ENCODE measurements at places on chromosomes 11 and 22.
A peak's percentile ranks its signal among the peaks of the same experiment; 100 is the strongest.

DNA sequence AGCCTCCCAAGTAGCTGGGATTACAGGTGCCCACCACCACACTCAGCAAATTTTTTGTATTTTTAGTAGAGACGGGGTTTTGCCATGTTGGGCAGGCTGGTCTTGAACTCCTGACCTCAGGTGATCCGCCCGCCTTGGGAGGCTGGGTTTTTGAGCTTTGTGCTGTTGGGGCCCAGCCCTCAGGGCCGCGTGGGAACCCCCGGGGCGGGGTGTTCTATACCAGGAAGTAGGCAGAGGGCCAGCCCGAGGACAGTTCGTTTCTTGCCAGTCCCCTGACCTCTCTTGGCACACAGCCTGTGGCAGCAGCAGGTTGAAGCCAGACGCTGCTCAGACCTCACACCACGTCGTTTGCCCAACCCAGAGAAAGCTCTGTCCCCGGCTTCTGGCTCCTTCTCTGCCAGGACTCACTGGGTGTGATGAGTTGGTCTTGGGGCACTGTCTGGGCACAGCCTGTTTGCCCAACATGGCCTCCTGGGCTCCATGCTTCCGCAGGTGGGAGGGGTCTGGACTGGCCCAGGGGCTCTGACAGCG is 24.9 kb upstream of the CHKA start:
- peak; percentile 96 for DNase-seq
- H3K27ac ChIP-seq, result peak overlapping the region; percentile 84
- no peaks in the 10 kb centered on the region for H3K36me3 ChIP-seq
- no peaks in the 10 kb centered on the region for H3K27me3 ChIP-seq
- no peak overlapping the region for H3K4me3 ChIP-seq

DNA sequence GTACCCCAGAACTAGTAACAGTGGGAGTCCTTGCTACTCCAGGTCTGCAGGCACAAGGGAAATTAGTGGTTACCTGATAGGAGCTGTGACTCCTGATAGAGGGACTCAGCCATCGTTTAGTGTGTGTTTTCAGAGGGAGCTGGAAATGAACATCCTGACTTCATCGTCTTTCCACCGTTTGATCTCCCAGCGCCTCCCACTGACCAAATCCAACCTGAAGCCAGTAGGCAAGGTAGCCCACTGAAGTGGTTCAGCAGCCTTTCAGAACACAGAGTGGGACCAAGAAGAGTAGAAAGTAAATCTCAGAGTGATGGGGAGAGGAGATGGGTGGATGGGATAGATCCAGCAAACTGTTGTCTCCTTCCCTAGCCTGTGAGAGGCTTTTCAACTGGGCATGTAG is 385.9 kb downstream of the INSC start:
- H3K4me1 ChIP-seq, result peaks cover 5% of the 10 kb centered on the region
- H3K27me3 ChIP-seq, result no peaks in the 10 kb centered on the region
- no peak for DNase-seq
- no peaks in the 10 kb centered on the region for H3K36me3 ChIP-seq
- H3K4me3 ChIP-seq, result no peak overlapping the region
- H3K27ac ChIP-seq, result no peak overlapping the region

DNA sequence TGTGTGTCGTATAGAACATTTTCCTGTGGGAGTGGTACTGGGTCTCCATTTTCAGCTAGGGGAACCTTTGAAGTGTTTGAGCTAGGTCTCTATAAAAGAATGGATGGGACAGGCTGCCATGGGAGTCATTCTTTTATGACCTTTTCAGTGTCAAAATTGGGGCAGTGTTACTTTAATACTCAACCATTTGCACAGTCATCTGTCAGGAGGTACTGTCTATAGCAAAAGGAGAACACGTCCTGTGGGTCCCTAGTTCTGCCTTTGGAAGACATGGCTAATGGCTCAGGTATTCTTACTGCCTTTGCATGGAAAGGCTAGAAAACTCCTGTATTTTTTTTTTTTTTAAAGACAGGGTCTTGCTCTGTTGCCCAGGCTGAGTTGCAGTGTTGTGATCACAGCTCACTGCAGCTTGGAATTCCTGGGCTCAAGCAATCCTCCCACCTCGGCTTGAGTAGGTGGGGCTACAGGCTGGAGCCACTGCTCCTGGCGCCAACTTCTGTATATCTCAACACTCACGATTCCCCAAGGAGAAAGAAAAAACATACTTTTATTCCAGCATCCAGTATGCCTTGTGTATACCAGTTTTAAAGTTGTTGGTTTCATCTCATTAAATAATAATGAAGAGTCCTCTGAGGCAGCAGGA is 2.1 kb upstream of the ATF4 start:
- no peaks in the 10 kb centered on the region for H3K27me3 ChIP-seq
- H3K36me3 ChIP-seq, result no peaks in the 10 kb centered on the region
- H3K27ac ChIP-seq, result no peak overlapping the region
- DNase-seq, result no peak
- no peaks in the 10 kb centered on the region for H3K4me1 ChIP-seq
- H3K4me3 ChIP-seq, result no peak overlapping the region

- H3K27ac ChIP-seq, result peak overlapping the region; percentile 87
- H3K36me3 ChIP-seq, result peaks cover 17% of the 10 kb centered on the region
- peak overlapping the region; percentile 64 for H3K4me3 ChIP-seq
- no peaks in the 10 kb centered on the region for H3K27me3 ChIP-seq
- H3K4me1 ChIP-seq, result peaks cover 3% of the 10 kb centered on the region
- peak; percentile 74 for DNase-seq
These were observed 531 bp upstream of the MEN1 start for GRCh38 chr11:64810891-64811272.

GRCh38 chr22:31089160-31090100 is 8.3 kb downstream of the SMTN start:
- peak overlapping the region; percentile 31 for H3K4me3 ChIP-seq
- no peaks in the 10 kb centered on the region for H3K27me3 ChIP-seq
- peak; percentile 84 for DNase-seq
- H3K27ac ChIP-seq, result peak overlapping the region; percentile 62
- H3K36me3 ChIP-seq, result peaks cover 67% of the 10 kb centered on the region
- no peaks in the 10 kb centered on the region for H3K4me1 ChIP-seq

DNA sequence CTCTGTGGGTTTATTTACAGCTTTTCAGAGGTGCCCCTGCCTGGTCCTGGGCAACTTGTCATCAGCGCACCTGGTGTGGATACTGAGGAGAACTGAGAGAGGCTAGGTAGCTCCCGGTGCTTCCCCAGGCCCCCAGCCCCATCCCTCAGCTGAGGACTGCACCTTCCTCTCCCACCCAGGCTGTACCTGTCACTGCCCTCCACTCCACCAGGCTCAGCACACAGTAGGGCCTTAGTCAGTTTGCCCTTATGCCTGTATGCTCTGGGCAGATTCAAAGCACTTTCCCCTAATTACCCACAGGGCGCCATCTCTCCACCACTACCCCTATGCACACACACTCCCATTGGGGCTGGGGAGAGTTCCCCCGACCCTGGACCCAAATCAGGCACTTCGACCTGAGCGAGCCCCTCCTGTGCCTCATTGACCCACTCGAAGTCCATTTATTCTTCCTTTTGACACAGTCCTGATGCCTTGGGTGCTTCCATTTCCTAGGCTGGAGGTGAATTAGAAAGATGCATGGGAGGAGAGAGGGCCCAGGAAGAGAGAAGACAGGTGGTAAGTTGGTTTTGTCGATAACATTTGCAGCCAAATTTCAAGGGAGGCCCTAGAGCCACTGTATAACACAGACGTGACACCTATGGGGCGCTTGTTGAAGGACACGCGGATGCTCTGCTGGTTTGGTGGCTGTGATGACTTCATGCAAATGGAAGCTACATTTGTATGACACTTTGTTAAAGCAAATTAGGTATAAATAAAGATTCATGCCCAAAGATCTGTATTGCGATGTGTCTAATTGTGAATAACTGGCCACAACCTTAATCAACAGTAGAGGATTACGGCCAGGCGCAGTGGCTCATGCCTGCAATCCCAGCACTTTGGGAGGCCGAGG is 13.8 kb upstream of the PICK1 start:
- H3K4me1 ChIP-seq, result no peaks in the 10 kb centered on the region
- no peak overlapping the region for H3K4me3 ChIP-seq
- H3K36me3 ChIP-seq, result no peaks in the 10 kb centered on the region
- no peak overlapping the region for H3K27ac ChIP-seq
- no peaks in the 10 kb centered on the region for H3K27me3 ChIP-seq

- peaks cover 33% of the 10 kb centered on the region for H3K4me1 ChIP-seq
- peak; percentile 71 for DNase-seq
These were observed 499 bp downstream of the ATL3 start for GRCh38 chr11:63670433-63671321.

DNA sequence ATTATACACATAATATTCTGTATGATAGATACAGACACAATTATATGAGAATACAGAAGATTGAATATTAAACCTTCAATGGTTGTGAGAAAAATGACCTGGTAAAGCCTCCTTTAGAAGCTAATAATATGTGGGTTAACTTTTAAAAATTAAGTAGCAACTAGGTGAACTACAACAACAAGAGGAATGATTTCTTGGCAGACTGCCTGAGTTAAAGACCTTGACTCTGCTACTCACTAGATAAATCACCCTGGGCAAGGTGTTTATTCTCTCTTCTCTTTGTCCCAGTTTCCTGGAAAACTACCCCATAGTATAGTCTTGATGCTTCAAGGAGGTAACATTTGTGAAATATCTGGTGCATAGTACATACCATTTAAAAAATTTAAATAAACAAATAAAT is 519.6 kb upstream of the TENM4 start:
- H3K4me3 ChIP-seq, result no peak overlapping the region
- no peaks in the 10 kb centered on the region for H3K36me3 ChIP-seq
- H3K4me1 ChIP-seq, result no peaks in the 10 kb centered on the region
- no peak for DNase-seq
- no peak overlapping the region for H3K27ac ChIP-seq

DNA sequence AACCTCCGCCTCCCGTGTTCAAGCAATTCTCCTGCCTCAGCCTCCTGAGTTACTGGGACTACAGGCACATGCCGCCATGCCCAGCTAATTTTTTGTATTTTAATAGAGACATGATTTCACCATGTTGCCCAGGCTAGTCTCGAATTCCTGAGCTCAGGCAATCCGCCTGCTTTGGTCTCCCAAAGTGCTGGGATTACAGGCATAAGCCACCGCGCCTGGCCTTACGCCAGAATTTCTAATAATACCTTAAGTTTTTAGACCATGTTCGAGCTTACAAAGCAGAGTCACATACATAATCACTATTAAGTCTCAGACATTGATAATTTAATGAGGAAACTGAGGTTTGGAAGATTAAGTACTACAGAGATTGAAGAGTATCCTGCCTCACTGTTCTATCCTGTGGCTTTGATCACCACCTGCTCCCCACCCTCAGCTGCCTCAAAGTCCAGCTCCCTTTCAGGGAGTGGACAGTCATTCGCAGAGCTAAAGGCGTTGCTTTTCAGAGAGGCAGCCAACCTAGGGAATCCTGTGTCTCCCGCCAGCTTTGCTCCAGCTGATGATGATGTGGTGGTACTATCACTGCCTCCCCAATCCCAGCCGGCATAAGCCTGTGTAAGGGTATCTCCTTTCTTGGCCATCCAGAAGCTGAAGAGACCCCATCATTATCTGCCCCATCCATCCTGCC is 7.7 kb downstream of the UBASH3B start:
- no peaks in the 10 kb centered on the region for H3K27me3 ChIP-seq
- no peak overlapping the region for H3K4me3 ChIP-seq

DNA sequence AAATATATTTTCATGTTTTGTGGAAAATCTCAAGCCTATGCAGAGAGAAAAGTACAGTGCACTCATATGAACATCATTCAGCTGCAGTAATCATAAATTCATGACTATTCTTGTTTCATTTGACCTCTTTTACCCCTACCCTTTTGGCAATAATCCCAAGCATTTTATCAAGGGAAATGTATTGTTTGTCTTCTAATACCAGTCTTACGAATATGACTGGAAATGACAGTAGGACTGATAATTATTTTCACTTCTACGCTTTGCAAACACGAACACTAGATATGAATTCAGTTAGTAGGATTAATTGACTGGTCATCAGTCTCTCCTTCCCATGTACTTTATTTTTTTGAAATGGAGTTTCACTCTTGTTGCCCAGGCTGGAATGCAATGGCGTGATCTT is 90.3 kb downstream of the MTMR3 start:
- no peaks in the 10 kb centered on the region for H3K36me3 ChIP-seq
- no peak for DNase-seq
- no peaks in the 10 kb centered on the region for H3K4me1 ChIP-seq
- H3K27me3 ChIP-seq, result no peaks in the 10 kb centered on the region
- H3K27ac ChIP-seq, result no peak overlapping the region
- H3K4me3 ChIP-seq, result no peak overlapping the region

DNA sequence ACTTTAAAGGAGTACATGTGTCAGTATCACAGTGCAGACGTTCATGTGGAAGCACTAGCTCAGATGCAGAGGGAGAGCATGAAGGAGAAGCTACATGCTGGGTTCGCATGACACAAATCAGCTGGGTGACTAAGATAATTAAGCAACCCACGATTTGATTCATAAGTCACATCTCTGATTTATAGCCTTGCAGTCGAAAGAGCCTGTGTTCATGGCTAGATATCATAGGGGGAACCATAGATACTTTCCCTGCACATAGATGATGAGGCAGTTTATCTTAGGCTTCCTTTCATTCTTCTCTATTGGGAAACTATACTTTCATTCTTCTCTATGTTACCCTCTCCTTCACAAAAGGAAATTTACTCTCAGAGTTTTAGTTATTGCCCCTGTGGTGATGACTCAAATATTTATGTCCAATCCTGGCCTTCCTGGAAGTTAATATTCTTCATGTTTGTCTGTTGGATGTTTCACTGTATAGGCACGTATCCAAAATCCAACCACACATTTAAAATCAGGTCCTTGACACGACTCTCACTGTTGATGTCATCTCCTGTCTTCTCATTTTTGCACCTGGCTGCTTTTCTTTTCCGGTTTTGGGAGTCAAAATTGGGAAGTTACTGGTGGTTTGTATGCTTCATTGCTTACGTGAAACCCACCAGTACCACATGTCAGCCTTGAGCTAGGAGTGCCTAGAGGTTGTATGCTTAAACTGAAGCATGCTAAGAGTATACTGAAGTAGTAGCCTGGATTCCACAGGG is 56.3 kb upstream of the SLC5A12 start:
- no peaks in the 10 kb centered on the region for H3K36me3 ChIP-seq
- no peak overlapping the region for H3K4me3 ChIP-seq
- H3K27ac ChIP-seq, result no peak overlapping the region
- H3K27me3 ChIP-seq, result no peaks in the 10 kb centered on the region
- DNase-seq, result no peak

GRCh38 chr11:62575156-62575555 is 1.5 kb upstream of the EEF1G start:
- H3K27ac ChIP-seq, result peak overlapping the region; percentile 81
- peaks cover 4% of the 10 kb centered on the region for H3K4me1 ChIP-seq
- DNase-seq, result peak; percentile 61
- H3K27me3 ChIP-seq, result no peaks in the 10 kb centered on the region
- peaks cover 48% of the 10 kb centered on the region for H3K36me3 ChIP-seq

DNA sequence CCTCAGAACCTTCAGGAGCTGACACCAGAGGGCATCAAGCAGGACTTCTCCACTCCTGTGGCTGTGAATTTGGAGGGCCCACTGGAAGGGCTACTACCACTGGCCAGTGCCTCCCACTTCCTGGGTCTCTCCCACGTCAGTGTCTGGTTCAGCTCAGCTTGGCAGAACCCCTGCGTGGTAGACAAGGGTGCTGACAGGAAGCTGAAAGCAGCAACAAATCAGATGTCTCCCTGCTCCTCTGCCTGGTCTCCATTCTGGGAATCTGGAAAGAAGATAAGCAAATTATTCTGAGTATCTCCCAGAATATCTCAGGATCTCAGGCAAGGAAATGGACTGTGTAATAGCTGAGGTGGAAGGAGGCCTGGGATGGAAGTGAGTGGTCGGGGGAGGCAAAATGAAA is 61.5 kb downstream of the TMPRSS5 start:
- no peaks in the 10 kb centered on the region for H3K27me3 ChIP-seq
- no peak overlapping the region for H3K27ac ChIP-seq
- no peaks in the 10 kb centered on the region for H3K4me1 ChIP-seq
- no peak for DNase-seq
- H3K36me3 ChIP-seq, result no peaks in the 10 kb centered on the region

- H3K4me3 ChIP-seq, result no peak overlapping the region
- no peak overlapping the region for H3K27ac ChIP-seq
- DNase-seq, result no peak
- peaks cover 10% of the 10 kb centered on the region for H3K4me1 ChIP-seq
- H3K27me3 ChIP-seq, result no peaks in the 10 kb centered on the region
These were observed 49.4 kb downstream of the PTPRJ start for GRCh38 chr11:48029681-48030290.

Data from Peyer's patch (tissue), 4 donors.